H7 (cell line): ENCODE measurements at places on chromosomes 2 and 18. TPM values are rescaled to one million over a fixed set of nuclear protein-coding genes. Genes with fewer than 3 reads are reported as not detected.

GRCh38 chr2:46411985-46412384 lies 67.4 kb upstream of the TMEM247 start:
- DNase-seq, result no peak

Gene SLC4A3
- 6.9 and 8.2 TPM in 2 replicates for total RNA-seq

GRCh38 chr2:44753552-44754285 lies 187.8 kb upstream of the SIX3 start:
- DNase-seq, result no peak

DNA sequence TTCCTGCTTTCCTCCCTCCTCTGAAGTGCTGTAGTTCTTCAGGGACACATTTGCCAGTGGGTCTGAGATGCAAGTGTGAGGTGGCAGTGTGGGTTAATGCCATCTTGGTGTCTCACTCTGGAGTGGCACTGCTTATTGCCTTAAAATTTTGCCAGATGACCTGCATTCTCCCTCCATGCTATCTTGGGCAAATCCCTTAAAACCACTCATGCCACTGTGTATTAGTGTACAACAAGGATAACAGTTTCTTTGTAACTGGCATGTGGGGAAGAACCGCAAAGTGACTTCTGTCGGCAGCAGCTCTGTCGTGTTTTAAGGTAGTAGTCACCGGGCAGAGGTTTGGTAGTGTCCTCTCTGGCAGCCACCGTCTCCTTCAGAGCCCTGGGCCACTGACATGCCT lies 124.2 kb downstream of the NEDD4L start:
- no peak for DNase-seq
